Left kidney (tissue), 8 donors: ENCODE measurements at places on chromosomes 7 and 10.
A peak's percentile ranks its signal among the peaks of the same experiment; 100 is the strongest.

- DNase-seq = no peak
Measured at GRCh38 chr7:46024263-46024916, 103.3 kb upstream of the IGFBP3 start.

GRCh38 chr10:78299851-78300468 is 266.3 kb downstream of the RPS24 start:
- no peak for DNase-seq

DNA sequence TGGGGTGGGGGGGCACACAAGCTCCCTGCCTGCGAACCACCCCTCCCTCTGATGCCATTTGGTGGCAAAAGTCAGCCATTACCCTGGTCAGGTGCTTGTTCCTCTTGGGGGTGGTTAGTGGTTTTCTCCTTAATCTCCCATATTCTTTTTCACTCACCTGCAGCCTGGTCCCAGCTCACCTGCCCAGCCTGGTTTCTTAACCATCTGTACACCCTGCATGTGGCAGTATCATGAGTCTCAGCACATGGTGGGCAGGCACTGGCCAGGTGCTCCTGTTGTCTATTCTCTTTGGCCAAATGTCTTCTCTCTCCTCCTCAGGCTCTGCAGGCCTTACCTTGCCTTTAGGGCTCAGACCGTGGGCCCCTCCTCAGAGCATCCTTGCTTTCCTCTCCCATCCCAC is 30.5 kb downstream of the OGDH start:
- no peak for DNase-seq

GRCh38 chr7:36021917-36022550 is 131.0 kb upstream of the EEPD1 start:
- no peak for DNase-seq

DNA sequence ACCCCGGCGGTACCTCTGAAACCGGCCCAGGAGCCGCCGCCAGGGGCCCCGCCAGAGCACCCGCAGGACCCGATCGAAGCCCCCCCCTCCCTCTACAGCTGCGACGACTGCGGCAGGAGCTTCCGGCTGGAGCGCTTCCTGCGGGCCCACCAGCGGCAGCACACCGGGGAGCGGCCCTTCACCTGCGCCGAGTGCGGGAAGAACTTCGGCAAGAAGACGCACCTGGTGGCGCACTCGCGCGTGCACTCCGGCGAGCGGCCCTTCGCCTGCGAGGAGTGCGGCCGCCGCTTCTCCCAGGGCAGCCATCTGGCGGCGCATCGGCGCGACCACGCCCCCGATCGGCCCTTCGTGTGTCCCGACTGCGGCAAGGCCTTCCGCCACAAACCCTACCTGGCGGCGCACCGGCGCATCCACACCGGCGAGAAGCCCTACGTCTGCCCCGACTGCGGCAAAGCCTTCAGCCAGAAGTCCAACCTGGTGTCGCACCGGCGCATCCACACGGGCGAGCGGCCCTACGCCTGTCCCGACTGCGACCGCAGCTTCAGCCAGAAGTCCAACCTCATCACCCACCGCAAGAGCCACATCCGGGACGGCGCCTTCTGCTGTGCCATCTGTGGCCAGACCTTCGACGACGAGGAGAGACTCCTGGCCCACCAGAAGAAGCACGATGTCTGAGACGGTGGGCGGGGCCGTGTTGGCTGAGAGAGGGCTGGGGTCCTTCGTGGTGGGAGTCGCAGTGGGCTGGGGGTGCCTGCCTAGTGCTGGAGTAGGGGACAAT is 3.8 kb downstream of the REPIN1 start:
- DNase-seq = no peak

- DNase-seq = no peak
Measured at GRCh38 chr10:71272056-71272771, 46.8 kb upstream of the SLC29A3 start.

- DNase-seq = no peak
Measured at GRCh38 chr7:135386181-135386580, 123.7 kb downstream of the CNOT4 start.

DNA sequence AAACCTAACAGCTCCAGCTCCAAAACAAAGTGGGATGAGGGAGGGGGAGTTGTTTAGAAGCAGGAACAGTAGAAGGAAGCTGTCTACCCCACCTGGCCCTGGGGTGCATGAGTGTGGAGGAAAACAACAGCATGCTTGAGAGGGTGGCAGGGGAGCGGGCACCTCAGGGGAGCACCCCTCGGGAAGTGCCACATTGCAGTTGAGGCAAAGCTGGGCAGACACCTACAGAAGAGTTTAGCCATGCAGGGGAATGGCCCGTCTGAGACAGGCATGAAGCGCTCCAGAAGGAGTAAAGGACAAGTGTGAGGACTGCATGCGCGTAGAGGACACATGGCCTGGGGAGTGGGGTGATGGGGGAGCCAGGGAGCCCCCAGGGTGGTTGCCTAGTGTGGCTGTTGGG is 18.1 kb downstream of the CHAT start:
- no peak for DNase-seq

GRCh38 chr7:23863209-23863787 is 153.3 kb downstream of the STK31 start:
- peak; percentile 21 for DNase-seq

DNA sequence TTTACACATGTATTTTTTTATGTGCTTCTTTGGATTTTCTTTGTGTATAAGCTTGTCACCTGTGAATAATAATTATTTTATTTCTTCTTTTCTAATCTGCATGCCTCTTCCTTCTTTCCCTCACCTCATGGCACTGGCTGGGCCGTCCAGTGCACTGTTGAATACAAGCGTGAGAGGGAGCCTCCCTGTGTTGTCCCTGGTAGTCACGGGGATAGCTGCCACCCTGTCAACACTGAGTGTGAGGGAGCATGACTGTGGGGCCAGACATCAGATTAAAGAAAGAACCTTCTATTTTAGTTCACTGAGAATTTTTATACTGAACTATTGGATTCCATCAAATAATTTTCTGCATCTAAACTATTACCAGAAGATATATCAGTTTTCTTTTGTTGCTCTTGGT is 187.9 kb downstream of the CDC14C start:
- no peak for DNase-seq

GRCh38 chr7:117901089-117901797 is 28.0 kb upstream of the CTTNBP2 start:
- peak; percentile 13 for DNase-seq

- DNase-seq = no peak
Measured at GRCh38 chr7:2626498-2627117, 5.2 kb upstream of the TTYH3 start.

- DNase-seq = peak; percentile 27
Measured at GRCh38 chr7:53422291-53422690, 386.9 kb downstream of the POM121L12 start.

DNA sequence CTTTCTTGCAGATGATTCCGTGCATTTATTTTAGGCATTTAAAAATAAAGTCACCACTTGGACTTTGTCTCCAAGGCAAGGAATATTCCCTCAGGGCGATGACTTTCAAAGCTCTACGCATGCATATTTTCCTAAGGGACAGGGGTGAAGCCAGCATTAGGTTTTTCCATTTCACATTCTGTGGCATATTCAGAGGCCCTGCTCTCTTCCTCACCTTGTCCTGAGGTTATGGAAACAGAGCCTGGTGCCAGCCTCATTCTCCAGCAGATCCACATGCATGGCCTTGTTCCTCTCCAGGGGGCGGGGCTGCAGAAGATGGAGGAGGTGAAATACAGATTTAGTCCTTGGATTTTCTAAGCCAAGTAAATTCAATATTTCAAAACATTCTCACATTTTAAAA is 11.6 kb upstream of the LYZL1 start:
- DNase-seq = no peak

DNA sequence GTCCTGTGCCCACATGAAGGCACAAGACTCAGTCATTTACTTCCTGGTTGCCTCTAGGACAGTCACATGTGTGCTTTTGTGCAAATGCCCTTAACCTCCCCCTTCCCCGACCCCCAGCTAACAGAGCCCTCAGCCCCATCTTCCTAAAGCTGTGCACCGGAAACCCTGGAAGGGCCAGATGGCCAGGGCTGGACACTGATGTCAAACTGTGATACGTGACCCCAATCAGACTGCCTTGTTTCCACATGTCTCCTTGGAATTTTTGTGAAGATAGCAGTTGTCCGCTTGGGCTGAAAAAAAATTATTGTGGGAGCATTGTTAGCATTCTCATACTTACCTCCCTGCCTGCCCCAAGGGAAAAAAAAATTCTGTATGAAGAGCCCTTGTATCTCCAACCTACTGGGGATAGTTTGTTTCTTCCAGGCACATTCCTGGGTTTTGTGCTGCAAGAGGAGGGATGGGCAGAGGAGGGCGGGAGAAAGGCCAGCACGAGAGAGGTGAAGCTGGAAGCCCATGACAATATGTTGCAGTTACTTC is 17.0 kb upstream of the ADAM12 start:
- DNase-seq = no peak

DNA sequence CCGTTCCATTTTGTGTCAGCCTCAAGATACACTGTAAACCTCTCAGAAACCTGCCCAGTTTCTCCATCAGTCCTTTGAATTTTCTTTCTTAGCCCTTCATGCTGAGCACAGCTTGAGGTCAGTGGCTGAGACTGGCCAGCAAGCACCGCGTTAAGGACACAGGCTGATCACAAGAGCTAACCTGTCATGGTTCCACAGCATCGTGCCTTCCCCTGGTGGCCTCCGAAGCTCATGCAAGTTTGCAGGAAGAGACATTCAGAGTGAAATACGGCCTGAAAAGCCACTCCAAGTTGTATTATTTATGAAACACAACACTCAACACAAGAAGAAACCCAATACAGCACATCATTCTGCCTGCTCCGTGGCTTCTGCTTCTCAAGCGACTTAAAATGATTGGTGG is 57.0 kb upstream of the PFKP start:
- DNase-seq = no peak

DNA sequence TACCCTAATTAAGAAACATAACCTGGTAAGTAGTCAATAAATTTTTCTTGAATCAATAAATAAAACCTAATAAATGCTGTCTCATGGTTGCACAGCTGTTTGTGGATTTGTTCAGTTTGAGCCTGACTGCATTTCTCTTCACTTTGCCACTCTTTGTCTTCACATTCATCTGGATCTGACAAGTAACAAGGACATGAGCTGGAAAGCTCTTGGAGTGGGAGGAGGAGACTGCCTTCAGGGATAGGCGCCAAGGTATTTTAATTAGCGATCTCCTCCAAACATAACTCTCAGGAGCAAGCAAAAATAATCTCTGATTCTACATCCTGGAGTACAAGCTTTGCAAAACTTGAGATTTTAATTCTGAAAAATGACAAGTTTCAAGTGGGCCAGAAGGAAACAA is 251.0 kb downstream of the BMPER start:
- no peak for DNase-seq

DNA sequence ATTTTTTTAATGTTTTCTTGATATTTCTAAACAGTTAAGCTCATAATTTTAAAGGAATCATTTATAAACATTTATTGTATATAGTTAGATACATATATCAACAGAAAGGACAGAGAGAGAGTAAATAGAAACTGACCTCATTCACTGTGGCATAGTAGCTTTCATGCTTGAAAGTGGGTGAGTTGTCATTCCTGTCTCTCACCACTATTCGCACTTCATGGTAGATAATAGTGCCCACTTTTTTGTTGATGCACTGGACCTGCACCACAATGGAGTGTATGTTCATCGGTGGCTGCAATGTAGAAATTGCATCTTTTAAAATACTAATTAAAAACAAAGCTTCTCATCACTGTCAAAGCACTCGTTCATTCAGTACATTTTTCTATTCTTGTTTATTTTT is 432.0 kb downstream of the PCDH15 start:
- DNase-seq = no peak

DNA sequence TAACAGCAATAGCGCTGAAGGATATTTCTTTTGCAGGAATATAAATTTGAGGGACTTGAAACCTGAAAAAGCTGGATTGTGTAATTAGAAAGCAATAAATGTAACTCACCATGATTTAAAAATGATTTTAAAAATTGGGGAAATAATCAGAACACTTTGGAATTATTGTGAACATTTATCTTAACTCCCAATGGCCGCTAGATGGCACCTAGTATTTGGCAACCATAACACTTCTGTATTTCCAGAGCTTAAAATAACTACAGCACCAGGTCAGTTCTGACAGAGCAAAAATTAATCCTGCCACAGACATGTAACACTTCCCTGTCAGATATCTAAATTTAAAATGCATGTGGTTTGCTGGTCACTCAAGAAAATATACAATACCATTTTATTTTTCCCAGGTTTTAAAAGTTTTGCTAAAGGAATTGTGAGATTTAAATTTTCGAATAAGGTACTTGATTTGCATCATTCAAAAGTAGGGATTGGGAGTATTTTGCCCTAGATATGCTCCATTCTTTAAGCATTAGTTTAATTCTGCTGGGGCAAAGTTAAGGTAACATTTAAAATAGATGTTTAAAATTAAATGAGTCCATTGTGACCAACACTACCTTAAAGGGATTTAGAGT is 144.5 kb downstream of the PPP1R3A start:
- DNase-seq = peak; percentile 18

- peak; percentile 53 for DNase-seq
Measured at GRCh38 chr10:79562135-79562756, 2.0 kb upstream of the SFTPA2 start.

- no peak for DNase-seq
Measured at GRCh38 chr7:105205592-105206237, 183.0 kb downstream of the SRPK2 start.

GRCh38 chr7:46649876-46650275 is 728.8 kb upstream of the IGFBP3 start:
- DNase-seq = no peak

GRCh38 chr10:15146366-15146765 is 22.1 kb downstream of the NMT2 start:
- no peak for DNase-seq

- DNase-seq = no peak
Measured at GRCh38 chr7:39357648-39358047, 208.6 kb upstream of the YAE1 start.

GRCh38 chr10:9081253-9081652 is 1026.8 kb downstream of the GATA3 start:
- no peak for DNase-seq

DNA sequence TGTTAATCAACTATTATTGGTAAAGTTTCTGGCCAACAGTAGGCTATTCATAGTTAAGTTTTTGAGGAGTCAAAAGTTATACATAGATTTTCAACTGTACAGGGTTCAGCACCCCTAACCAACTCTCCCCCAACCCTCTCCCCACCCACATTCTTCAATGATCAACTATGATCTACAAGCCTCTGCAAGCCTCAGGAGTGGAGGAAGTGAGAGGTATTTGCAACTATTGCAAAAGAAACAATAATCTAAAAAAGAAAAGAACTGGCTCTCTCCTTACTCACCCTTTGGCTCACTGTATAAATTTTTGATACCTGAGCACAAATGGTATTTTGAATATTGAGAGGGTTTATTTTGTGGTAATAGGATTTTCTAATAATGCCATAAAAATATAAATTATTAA is 179.8 kb downstream of the IPMK start:
- DNase-seq = no peak

DNA sequence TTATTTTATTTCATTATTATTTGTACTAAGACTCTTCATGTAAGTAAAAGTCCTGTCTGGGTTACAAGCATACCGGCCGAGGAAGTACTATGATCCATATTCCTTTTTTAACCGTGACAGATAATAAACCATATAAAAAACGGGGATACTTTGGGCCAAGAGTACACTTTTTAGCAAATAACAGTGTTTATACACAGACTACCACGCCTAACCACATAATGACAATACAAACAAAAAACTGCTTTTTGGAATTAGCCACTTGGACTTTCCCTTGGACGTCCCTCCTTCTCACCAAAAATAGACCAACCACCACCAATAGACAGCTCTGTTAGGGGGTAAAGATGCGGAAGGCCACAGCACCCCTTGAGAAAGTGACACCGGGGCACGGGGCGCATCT is 800 bp downstream of the MINDY3 start:
- DNase-seq = no peak
